NB4 (cell line): ENCODE measurements at places on chromosomes 6 and 20.

DNA sequence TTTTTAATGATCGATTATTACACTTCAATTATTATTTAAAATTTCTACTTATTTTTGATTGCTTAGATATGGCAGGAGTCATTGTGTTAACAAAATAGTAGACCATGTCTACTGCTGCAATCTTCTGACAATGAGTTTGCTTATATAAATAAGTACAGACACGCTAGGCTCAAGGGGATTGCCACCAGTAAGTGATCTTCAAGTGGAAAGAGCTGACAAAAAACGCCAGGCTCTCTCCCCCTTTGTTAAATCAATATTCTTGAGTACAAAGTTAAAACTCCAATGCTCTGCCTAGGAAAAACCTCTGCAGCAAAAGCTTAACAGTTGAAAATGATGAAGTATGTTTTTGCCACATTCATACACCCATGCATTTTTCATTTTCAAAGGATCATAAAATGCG, 738.1 kb downstream of the HDGFL1 start:
- no peak for DNase-seq

DNA sequence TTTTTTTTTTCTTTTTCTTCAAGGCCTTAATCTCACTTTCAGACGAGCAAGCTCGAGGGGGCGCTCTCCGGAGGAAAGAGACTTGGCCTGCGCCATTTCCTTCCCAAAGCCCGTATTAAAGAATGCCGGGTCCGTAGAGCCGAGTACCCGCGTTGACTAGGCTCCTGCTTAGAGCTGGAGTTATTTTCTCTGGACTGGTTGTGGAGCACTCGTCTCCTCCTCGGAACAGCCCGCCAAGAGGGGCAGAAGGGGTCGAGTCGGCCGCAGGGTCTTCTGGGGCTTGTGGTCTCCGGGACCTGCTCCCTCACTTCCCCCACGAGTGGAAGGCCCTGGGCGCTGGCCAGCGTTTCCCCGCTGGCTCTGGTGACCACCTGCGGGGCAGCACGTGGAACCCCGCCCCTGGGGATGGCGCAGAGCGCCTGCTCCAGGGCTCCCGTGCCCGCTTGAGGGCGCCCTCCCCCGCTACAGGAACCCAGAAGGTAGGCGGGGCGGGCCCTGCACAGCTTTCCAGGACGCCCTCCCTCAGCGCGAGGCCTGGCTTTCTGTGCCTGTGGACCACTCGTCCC, 2.7 kb upstream of the MEI4 start:
- DNase-seq = no peak

GRCh38 chr6:32529697-32530430, at the start of gene HLA-DRB5:
Gene HLA-DRB5, minus strand, starts transcription at chr6:32530287. Its CDS starts 63 bp downstream, at chr6:32530224.
- DNase-seq = peak; percentile 16

- DNase-seq = no peak
Observed at GRCh38 chr20:64105846-64106434, 1.4 kb downstream of the NPBWR2 start.

- DNase-seq = no peak
Observed at GRCh38 chr6:158009114-158009891, 27.6 kb downstream of the SYNJ2 start.

DNA sequence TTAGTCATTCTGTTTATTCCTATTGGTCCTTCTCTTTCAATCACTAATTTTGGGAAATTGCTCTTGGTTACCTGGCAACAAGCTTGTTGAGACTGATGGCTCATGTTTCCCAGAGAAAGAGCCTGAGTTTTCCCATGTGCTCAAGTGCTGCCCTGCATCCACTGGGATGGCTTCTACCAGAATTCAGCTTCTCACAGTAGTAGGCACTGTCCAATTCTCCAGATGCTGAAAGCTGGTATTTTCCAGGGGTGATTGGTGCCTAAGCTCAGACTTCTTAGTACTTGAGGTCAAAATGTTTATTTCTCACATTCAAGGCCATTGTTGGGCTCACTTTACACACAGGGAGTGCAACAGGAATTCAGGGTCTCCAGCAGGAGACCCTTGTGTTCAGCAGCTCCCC, 29.1 kb upstream of the SLC2A12 start:
- DNase-seq = no peak

DNA sequence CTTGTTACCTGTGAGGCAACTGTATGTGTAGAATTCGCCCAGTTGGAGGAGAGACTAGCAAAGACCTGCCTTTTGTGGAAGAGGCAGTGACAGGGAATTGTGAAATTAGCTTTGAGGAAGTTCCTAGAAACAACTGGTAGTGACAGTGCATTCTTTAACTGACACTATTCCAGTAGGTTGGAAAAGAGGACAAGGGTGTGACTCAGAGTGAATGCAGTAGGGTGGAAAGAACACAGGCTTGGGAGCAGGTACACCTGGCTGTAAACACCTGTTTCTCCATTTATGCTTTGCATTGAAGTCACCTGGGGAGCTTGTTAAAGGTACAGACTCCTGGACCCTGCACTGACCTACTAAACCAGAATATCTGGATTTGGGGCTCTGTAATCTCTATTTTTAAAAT, 295.7 kb downstream of the PHACTR1 start:
- peak; percentile 64 for DNase-seq

DNA sequence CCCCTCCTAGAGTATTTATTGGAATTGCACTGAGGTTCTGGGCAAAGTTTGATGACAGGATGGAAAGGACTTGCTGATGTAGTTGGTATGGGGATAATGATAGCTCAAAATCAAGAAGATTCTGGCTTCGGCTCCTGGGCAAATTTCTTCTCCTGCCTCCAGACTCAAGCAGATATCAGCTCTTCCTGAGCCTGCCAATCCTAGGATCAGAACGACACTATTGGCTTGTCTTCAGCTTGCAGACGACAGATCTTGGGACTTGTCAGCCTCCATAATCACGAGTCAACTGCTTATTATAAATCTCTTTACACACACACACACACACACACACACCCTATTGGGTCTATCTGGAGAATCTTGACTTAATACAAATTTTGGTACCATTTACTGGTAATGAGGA, 131.1 kb downstream of the PREX1 start:
- no peak for DNase-seq

GRCh38 chr20:49768204-49769047, 44.2 kb upstream of the SLC9A8 start:
- DNase-seq = peak; percentile 97

- no peak for DNase-seq
Observed at GRCh38 chr6:100105919-100106529, 112.0 kb upstream of the MCHR2 start.

DNA sequence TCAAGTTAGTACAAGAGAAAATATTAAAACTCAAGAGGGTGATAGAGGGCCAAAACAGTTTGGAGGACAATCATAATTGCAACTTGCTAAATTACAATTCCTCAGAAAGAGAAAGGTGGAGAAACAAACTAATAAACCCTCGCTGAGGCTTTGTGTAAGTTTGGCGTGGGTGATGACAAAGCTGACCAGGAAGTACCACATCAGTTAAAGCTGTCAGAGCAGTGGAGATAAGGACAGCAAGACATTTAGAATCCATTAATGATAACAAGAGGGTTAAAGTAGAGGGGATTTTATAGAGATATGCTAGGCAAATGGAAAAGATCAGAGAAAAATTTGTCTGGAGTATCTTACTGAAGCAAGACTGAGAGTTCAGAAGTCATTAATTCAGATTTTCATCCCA, 334.4 kb downstream of the TFAP2B start:
- DNase-seq = no peak

- peak; percentile 43 for DNase-seq
Observed at GRCh38 chr20:58293453-58293852, 16.1 kb upstream of the RAB22A start.

DNA sequence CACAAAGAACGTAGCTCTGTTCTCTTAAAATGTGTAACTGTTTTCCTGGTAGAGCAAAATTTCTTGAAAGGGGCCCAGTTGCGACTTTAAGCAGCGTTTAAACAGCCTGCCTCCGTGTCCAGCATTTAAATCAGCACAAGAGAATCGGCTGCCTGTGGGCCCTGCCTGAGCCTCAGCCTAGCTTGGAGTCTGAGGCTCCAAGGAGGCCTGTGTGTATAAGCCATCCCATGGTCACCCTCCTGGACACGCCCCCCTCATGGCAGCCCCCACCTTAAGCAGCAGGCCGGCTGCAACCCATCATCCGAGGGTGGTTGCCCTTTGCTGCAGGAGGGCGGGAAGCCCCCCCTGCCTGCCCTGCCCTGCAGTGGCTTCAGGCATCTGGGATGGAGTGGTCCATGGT, 18.9 kb downstream of the SDCBP2 start:
- DNase-seq = no peak

DNA sequence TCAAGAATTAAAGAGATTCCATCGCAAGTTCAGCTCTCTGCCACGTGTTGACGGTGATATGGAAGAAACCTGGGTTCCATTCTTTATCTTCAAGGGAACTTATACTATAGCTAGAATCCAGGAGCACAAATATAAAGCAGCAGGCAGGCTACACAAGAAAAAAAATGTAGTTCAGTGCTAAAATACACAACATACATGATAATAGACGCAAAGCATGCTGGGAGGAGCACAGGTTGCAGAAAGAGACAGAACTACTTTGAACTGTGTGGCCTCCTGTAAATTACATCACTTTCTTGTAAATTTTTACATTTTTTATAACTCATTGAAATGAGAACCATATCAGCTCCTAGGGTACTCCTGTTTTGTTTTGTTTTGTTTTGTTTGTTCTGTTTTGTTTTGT, 53.8 kb upstream of the RBM24 start:
- no peak for DNase-seq

DNA sequence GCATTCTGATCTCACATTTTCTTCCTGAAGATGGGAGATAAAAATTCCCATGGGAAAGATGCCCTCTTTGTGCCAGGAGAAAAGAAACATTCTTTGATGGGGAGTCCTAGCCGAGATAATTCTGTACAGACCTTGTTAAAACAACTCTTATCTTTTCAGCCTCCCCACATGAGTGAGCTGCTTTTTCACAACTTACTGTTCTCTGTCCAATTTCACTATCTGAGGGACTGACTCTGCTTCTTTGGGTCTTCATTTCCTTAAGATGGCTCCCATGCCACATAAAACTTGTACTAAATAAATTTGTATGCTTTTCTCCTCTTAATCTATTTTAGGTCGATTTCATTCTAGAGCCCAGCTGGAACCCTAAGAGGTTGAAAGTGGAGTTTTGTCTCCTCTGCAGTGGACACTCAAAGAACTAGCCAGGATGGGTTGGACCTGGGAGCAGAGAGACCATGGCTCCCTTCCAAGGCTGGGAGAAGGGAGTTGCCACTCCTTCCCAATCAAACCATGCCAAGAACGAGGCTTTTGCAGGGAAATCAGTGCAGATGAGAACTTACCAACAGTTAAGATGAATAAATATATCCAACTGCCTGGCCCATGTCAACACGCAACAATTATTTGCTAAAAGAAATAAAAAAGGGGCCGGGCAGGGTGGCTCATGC, 285.8 kb upstream of the SULF2 start:
- DNase-seq = no peak

GRCh38 chr6:3708540-3708939, 43.0 kb downstream of the PXDC1 start:
- DNase-seq = no peak

DNA sequence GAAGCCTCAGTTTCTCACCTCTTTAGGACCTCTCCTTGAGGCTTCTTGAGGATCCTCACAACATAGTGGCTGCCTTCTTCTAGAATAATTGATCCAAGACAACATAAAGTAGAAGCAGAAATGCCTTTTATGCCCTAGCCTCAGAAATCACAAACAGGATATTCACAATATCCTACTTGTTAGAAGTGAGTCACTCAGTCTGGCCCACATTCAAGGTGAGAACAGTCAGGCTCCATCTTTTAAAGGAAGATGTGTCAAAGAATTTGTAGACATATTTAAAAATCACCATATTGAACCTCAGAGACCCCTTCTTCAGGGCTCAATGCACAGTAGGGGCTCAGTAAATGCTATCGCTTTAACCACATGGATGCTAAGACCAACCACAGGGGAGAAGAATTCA, 20.8 kb upstream of the FAM83D start:
- DNase-seq = no peak

GRCh38 chr20:40728470-40728869, 39.4 kb upstream of the MAFB start:
- DNase-seq = peak; percentile 7

DNA sequence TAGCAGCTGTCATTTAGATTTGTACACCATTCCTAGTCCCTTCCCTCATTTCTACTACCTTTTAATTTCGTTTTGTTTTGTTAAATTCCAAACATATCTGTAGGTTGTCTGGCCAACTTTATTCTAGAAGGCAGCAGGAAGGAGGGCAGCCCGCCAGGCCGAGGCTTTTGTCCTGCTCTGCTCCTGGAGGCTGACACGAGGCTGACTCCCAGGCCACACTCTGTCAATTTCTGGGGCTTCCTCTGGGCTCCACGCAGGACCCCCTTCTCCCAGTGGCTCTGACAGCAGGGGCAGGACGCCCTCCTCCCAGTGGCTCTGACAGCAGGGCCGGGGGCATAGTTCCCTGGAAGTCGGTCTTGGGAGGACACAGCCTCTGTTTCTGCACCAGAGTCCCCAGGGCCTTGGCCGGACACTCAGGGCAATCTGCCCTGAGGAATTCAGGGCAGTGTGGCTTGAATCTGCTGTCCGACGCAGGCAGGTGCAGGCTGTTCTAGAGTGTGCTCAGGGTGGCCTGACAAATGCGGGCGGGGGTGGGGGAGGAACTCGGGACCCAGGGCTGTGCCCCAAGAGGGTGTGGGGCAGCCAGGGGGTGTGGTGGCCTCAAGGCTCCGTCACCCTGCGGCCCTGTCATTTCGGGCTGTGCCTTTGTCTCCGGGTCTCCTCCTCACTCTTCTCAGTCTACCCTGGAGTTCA, 11.8 kb downstream of the SMOC2 start:
- DNase-seq = no peak

- peak; percentile 83 for DNase-seq
Observed at GRCh38 chr6:16762550-16763477, 1.6 kb upstream of the ATXN1 start.

- no peak for DNase-seq
Observed at GRCh38 chr6:56713254-56713672, 70.6 kb upstream of the DST start.

GRCh38 chr6:32713241-32713640, 27.9 kb upstream of the HLA-DQA2 start:
- DNase-seq = no peak

DNA sequence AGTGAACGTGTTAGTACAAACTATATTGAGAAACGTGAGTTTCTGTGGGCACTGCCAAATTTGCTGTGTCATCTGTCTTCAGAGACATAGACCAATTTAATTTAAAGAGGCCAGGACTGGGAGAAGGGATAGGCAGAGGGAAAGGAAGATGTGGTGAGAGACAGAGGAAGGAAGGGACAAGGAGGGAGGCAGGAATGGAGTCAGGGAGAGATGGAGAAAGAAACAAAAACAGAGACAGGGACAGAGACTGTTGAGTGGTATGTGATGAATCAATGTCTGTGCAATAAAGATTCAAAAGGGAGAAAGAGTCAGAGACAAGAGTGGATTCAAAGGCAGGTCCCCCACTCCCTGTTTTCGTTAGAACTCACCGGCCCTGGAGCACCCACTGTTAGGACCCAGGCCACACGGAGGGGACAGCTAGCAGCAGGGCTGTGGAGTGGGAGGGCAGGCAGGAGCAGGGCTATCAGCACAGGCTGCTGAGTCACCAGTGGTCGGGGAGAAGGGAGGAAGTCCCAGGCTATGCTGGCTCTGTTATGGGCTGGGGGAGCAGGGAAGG, 51.6 kb upstream of the CHD6 start:
- DNase-seq = peak; percentile 63
